ENCODE measurements at places on chromosomes 1 and 21. TPM values are rescaled to one million over a fixed set of nuclear protein-coding genes. Genes with fewer than 3 reads are reported as not detected.

The BMP8B gene
- total RNA-seq = 4.7 TPM

GRCh38 chr1:109984190-109984455, 442 bp upstream of the AHCYL1 start:
- peaks cover 63% of the 10 kb centered on the region for H3K4me1 ChIP-seq
- H3K36me3 ChIP-seq = peaks cover 6% of the 10 kb centered on the region
- H3K4me3 ChIP-seq = peak overlapping the region; percentile 84
- no peak overlapping the region for H3K27ac ChIP-seq

DNA sequence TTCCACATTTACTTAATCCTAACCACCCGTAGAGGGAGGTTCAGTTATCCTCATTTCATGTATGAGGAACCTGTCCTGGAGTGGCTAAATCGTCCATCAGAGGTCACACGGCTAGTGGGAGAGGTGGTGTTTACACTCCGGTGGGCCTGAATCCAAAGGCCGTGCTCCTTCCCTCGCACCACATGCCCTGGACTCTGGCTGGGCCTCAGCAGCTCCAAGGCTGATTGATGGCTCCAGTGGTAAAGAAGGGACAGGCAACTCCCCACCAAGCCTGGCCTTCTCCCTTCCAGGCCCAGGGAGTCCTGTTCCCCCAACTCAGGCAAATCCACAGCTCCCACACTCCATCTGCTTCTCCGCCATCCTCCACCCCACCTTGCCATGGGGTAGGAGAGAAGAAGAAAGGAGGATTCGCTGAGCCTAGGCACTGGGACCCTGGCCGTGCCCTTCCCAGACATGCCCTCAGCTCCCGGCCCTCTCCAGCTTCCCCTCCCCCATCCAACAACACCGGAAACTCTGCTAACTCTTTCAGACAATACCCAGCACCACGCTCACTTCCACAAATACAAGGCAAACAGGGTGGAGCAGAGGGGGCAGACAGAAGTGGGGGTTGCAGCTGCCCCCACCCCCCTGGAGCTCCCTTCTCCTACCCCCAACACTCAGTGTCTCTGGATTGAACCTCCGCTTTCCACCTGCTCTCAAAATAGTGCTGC, 10.9 kb downstream of the ARHGEF2 start:
- no peak overlapping the region for H3K27ac ChIP-seq
- no peaks in the 10 kb centered on the region for H3K27me3 ChIP-seq
- H3K36me3 ChIP-seq = peaks cover 49% of the 10 kb centered on the region
- H3K4me1 ChIP-seq = peaks cover 17% of the 10 kb centered on the region
- no peak for DNase-seq

DNA sequence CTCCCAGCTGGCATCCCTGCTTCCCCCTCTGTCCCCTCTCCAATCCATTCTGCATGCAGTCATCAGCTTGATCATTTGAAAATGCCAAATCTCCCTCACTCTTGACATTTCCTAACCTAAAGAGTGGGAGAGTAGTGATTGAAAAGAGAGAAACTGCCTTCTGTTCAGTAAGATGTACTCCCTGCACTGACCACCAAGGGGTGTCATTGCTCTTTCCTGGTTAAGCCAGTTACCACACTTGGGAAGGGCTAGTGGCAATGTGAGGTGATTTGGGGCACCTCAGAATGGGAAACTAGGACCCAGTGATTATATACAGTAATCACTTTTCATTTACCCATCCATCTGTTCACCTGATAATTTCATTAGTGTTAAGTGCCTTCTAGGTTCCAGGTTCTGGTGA, 6.9 kb upstream of the TMEM269 start:
- no peak overlapping the region for H3K27ac ChIP-seq
- H3K4me3 ChIP-seq = no peak overlapping the region
- DNase-seq = peak; percentile 48
- peaks cover 32% of the 10 kb centered on the region for H3K36me3 ChIP-seq
- no peaks in the 10 kb centered on the region for H3K27me3 ChIP-seq

DNA sequence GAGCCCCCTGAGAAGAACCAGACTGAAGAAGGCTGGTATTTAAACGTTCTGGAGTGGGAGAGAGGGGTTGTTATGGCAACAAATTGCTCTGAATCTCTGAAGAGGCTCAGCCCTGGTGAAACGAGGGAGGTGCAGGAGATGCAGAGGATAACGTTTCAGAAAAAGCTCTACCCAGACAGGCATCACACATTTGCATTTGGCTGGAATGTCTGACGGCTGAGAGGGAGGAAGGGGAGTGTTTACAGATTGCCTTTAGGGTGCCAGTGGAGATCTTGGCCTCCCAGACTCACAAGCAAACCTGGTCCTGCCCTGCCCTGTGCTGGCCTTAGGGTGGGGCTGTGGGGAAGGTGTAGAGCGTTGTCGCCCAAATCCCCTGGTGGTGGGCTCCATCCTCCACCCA, 169.0 kb upstream of the AJAP1 start:
- no peaks in the 10 kb centered on the region for H3K36me3 ChIP-seq
- no peak for DNase-seq
- no peak overlapping the region for H3K4me3 ChIP-seq
- 0 out of 2 replicates have a peak, but pooled peaks cover 3% of the 10 kb centered on the region for H3K27me3 ChIP-seq

DNA sequence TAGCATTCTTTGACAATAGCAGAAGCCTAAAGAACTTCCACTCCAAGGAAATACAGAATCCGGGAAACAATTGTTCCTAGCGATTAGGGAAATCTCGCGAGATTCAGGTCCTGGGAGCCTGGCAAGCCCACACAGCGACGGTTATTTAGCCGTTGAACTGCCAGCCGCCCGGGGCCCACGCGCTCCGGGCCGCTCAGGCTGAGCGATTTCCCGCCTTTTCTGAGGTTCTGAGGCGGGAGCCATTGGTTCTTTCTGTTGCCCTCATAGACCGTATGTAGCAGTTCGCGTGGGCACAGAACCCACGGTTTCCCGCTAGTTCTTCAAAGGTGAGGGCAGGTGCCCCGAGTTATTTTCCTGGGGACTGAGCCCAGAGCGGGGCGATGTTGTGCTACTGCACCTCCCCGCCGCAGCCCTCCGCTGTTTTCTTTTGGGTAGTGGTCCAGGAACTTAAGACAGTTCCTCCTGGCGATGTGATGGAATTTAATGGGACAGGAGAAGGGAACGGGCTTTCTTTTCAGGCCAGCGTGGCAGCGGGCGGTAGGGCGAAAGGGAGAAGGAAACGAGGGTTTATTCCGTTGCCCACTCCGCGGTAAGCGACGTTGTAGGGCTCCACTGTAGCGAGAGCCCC, at the start of gene SYCP1:
Gene SYCP1 (plus strand): TSS at position 171 of the 628 bp plus-strand sequence. CDS start 602 bp downstream, outside the sequence.
- no peak within 1 kb of the TSS for H3K4me3 ChIP-seq
- H3K4me1 ChIP-seq = no peaks in the 10 kb centered on the region
- H3K27me3 ChIP-seq = peaks cover 79% of the 10 kb centered on the region
- H3K27ac ChIP-seq = no peak within 1 kb of the TSS
- no peak for DNase-seq

The SSX2IP gene
- 22.8 TPM for total RNA-seq

GRCh38 chr21:27802816-27803475, 836.1 kb upstream of the ADAMTS5 start:
- H3K27me3 ChIP-seq = peaks cover 8% of the 10 kb centered on the region
- no peaks in the 10 kb centered on the region for H3K4me1 ChIP-seq
- no peaks in the 10 kb centered on the region for H3K36me3 ChIP-seq
- H3K4me3 ChIP-seq = no peak overlapping the region
- peak; percentile 70 for DNase-seq
- no peak overlapping the region for H3K27ac ChIP-seq

- H3K27me3 ChIP-seq = no peaks in the 10 kb centered on the region
- H3K4me3 ChIP-seq = no peak overlapping the region
- no peaks in the 10 kb centered on the region for H3K36me3 ChIP-seq
- H3K4me1 ChIP-seq = no peaks in the 10 kb centered on the region
- no peak for DNase-seq
These were observed 65.2 kb upstream of the TMPRSS15 start for GRCh38 chr21:18468790-18469189.

The COA6 gene
- 28.9 TPM for total RNA-seq

The ARHGAP29 gene
- 166 TPM for total RNA-seq

- H3K4me3 ChIP-seq = no peak overlapping the region
- DNase-seq = no peak
- H3K4me1 ChIP-seq = no peaks in the 10 kb centered on the region
- no peak overlapping the region for H3K27ac ChIP-seq
- H3K36me3 ChIP-seq = no peaks in the 10 kb centered on the region
These were observed 102.3 kb downstream of the NPHP4 start for GRCh38 chr1:5889901-5890300.

DNA sequence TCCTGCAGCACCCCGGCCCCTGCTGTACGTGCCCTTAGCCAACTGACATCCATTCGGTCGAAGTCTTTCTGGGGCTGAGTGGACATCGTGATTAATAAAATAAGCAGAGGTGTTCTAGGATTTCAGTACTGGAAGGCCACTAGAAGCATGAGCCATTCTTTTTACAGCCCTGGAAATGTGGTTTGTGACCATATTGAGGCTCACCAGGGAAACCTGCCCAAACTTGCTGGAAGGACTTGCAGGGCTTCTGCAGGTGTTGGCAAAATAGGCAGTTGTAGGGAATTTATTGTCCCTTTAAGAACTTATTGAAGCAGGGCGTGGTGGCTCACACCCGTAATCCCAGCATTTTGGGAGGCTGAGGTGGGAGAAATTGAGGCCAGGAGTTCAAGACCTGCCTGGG, 80.8 kb downstream of the DOP1B start:
- DNase-seq = no peak
- H3K4me1 ChIP-seq = peaks cover 14% of the 10 kb centered on the region
- H3K27ac ChIP-seq = no peak overlapping the region
- peaks cover 9% of the 10 kb centered on the region for H3K36me3 ChIP-seq

The OVAAL gene
- not detected for total RNA-seq

- no peak overlapping the region for H3K4me3 ChIP-seq
- no peaks in the 10 kb centered on the region for H3K36me3 ChIP-seq
- no peaks in the 10 kb centered on the region for H3K4me1 ChIP-seq
- H3K27ac ChIP-seq = no peak overlapping the region
These were observed 15.3 kb upstream of the CHIT1 start for GRCh38 chr1:203244776-203245175.

- peak; percentile 44 for DNase-seq
- 0 out of 2 replicates have a peak, but pooled peaks cover 5% of the 10 kb centered on the region for H3K4me1 ChIP-seq
- H3K27ac ChIP-seq = no peak overlapping the region
- H3K36me3 ChIP-seq = no peaks in the 10 kb centered on the region
These were observed 80.1 kb upstream of the KCNK2 start for GRCh38 chr1:215002471-215002870.

DNA sequence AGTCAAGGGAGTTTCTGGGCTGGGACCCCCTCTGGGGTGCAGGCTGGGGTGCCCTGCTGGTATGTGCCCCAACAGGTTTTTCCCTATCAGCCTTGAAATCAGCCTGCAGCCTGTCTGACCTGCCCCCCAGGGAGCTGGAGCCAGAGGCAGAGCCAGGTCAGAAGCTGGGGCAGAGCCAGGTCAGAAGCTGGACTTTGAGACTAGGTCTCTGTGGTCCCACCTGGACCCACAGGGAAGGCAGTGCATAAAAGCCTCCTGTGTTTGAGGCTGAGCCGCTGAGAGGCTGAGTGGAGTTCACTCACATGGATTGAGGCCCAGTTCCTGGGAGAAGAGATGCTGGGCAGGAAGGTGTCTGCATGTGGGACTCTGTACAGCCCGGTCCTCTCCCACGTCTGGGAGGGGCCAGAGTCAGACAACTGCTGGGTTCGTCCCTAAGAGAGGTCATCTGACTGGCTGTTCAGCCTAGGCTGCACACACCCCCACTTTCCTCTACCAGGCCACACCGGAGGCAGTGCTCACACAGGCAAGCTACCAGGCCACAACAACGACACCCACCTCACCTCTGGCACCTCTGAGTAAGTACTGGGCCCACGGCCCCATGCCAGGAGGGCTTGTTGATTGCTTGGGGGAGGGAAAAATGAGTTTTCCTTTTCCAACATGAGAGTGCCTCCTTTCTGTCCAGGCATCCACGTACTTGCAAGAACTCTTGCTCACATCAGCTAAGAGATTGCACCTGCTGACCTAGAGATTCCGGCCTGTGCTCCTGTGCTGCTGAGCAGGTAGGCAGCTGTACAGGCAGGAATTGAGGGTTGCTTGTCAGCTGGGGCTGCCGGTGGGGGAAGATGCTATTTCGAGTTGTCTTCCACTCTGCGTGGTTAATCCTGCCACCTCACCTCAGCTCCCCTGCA, at the start of gene ANXA9:
Gene ANXA9 (plus strand): TSS at position 488 of the 908 bp plus-strand sequence. CDS start 814 bp downstream, outside the sequence.
- H3K4me3 ChIP-seq = no peak within 1 kb of the TSS
- peak; percentile 14 for DNase-seq
- H3K36me3 ChIP-seq = no peaks in the 10 kb centered on the region
- no peak within 1 kb of the TSS for H3K27ac ChIP-seq
- peaks cover 37% of the 10 kb centered on the region for H3K4me1 ChIP-seq

DNA sequence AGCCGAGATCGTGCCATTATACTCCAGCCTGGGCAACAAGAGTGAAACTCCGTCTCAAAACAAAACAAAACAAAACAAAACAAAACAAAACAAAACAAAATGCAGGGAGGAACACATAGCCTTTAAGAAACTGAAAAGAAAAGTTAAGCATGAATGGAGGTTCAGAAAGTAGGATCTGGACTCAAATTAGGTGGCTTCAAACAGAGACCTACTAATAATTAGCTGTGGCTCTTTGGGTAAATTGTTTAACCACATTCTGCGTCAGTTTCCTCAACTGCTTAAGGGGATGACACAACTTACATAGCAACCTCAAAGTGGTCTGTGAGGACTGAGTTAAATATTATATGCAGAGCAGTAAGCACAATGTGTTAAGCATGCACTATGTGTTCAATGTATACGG, 458.2 kb downstream of the ADGRL2 start:
- no peaks in the 10 kb centered on the region for H3K36me3 ChIP-seq
- no peaks in the 10 kb centered on the region for H3K27me3 ChIP-seq
- no peak overlapping the region for H3K27ac ChIP-seq
- no peak overlapping the region for H3K4me3 ChIP-seq

The RSPH1 gene
- total RNA-seq = 0.98 TPM

- no peaks in the 10 kb centered on the region for H3K4me1 ChIP-seq
- no peak overlapping the region for H3K27ac ChIP-seq
- peaks cover 32% of the 10 kb centered on the region for H3K36me3 ChIP-seq
- H3K4me3 ChIP-seq = no peak overlapping the region
These were observed 20.2 kb downstream of the C1orf174 start for GRCh38 chr1:3879787-3880428.

- no peaks in the 10 kb centered on the region for H3K4me1 ChIP-seq
- no peaks in the 10 kb centered on the region for H3K27me3 ChIP-seq
- no peak overlapping the region for H3K27ac ChIP-seq
- H3K4me3 ChIP-seq = no peak overlapping the region
- no peak for DNase-seq
- H3K36me3 ChIP-seq = no peaks in the 10 kb centered on the region
These were observed 841.2 kb upstream of the ADGRL4 start for GRCh38 chr1:79847700-79848099.

The SDE2 gene
- 30.2 TPM for total RNA-seq

- no peak overlapping the region for H3K27ac ChIP-seq
- H3K4me1 ChIP-seq = no peaks in the 10 kb centered on the region
- no peak for DNase-seq
- no peak overlapping the region for H3K4me3 ChIP-seq
- H3K27me3 ChIP-seq = peaks cover 73% of the 10 kb centered on the region
- no peaks in the 10 kb centered on the region for H3K36me3 ChIP-seq
These were observed 15.1 kb downstream of the NFASC start for GRCh38 chr1:204885790-204886189.
